ENCODE measurements at places on chromosomes 11 and 22.

DNA sequence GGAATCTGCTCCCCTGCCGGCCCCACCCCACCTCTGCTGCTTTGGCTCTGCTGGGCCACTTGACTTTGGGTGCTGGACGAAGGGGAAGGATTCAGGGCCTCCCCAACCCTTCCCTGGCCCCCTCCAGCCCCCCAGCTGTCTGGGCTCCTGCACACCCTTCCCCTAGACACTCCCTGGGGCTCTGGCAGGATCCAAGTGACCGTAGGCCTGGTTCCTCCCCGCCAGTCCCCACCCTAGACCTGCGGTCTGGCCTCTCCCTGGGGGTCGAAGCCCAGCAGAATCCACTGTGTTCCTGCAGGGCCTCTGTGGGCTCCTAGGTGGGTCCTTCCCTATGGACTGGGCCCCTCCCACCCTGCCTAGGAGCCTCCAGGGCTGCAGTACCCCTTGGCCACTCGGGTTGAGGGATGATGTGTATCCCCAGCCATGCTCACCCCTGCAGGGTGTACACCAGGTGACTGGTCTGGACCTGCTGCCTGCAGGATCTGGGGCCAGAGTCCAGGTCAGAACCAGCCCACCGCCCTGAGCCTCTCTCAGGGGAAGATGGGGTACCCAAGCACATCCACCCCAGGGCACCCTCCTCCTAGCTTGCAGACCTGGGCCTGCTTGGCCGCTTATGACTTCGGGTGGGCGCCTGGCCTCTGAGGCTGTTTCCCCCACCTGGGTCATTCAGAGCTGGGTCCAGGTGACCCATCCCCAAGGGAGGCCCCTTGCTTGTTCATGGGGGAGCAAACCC lies 5.6 kb downstream of the PIM3 start:
- DNase-seq = no peak

GRCh38 chr11:109783840-109784239 lies 309.4 kb upstream of the ZC3H12C start:
- DNase-seq = no peak

DNA sequence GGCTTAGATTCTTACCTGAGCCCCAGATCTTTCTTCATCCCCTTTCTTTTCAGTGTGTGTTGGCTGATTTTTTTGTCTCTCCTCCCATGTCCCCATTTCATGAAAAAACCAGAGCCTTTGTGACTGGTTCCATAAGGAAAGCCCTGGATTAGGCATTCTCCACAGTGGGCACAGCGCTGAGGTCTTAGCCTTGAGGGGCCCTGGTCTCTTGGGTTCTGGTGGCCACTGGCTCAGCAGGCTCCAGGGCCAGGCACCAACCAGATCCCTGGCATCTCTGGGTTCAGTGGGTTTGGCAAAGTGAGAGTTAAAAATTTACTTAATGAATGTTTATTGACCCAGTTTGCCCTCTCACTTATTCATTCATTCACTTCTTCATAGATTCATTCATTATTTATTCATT lies 49.5 kb upstream of the ACCSL start:
- no peak for DNase-seq

- DNase-seq = no peak
These were observed 102.5 kb downstream of the KCNA4 start for GRCh38 chr11:29914203-29914930.

DNA sequence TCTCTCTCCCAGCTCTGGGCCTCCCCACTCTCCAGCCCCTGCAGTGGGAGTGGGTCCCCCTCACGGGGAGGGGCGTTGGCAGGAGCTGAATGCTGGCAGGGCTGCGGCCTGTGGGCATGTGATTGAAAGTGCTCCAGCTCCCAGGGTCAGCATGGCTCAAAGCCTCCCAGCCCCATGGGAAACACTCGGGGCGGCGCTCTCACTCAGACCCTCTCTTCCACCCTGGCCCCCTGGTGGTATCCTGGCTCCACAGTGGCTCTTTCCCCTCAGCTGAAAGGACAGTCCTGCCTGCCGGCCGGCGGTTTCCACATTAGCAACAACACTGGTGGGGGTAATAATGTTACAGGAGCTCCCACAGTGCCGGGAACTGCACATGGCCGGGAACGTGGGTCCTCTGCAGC lies 35.5 kb downstream of the POLR3H start:
- no peak for DNase-seq

GRCh38 chr11:79314906-79315689 lies 125.7 kb downstream of the TENM4 start:
- no peak for DNase-seq

DNA sequence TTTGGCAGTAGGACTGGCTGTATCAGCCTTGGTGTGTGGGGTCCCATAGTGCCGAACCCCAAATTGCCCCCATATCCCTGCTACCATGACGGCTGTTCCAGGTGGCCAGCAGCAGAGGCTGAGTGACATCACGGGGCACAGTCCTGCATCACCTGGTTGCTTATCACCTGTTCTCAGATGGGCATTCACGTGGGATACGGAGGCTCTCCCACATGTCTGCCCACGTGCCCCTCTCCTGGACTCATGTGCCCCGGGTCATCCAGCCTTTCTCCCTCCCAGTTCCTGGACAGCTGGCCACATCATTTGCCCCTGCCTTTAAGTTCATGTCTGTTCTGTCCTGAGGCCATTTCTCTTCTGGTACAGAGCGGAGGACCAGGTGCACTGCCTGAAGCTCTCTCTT lies 431.0 kb upstream of the B3GAT1 start:
- no peak for DNase-seq

GRCh38 chr11:72209101-72209500 lies 7.5 kb upstream of the FOLR2 start:
- DNase-seq = no peak

DNA sequence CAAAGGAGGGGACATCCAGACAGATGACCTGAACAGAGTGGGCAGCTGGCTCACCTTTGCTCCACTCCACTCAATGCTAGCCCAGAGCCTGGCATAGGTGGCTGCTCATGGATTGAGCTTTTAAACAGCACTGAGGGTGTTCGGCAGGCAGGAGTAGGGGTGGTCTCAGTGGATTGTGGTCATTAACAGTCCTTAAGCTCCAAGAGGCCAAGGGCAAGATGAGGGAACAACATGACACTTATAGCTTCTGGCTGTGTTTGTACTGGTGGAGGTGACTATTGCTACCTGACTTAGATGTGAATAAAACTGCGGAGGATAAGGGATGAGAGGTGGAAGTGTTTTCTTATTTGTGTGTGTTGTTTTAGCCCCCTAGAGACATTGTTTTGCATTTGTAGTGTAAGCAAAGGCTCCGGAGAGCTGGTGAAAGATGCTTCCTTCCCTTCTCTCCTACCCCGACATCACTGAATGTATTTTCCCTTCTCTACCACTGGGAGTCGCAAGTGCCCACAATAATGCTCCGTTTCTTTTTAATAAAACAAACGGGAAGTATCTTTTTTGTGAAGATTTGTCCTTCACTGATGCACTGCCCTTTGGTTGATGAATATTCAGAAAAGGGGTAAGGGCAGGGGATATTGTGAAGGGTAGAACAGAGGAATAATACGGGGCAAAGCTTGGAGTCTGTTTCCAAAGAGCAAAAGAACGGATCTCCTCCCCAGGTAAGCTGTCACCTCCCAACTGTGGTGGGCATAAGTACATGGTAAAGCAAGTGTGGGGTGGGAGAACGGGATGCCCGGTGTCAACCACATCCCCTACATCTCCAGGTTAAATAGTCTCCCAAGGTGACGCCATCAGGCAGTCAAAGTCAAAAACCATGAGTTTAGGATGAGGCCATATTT lies 27.5 kb upstream of the MTNR1B start:
- DNase-seq = no peak

- no peak for DNase-seq
These were observed 39.8 kb downstream of the RELT start for GRCh38 chr11:73415854-73416615.

DNA sequence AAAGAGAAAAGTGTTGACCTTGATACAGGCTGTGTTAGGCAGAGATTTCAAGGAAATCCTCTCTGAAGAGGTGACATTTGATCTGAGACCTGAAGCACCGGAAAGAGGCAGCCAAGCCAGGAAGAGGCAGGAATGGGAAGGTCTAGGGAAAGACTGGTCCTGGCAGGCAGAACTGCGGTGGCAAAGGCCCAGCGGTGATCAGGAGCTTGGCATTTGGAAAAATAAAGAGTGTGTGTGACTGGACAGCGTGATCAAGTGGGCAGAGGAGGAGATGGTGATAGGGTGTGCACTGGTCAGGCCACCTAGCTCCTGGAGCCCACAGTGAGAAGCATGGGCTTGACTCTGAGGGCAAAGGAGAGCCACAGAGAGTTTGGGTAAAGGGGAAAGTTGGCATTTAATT lies 27.2 kb upstream of the GAB4 start:
- DNase-seq = no peak

DNA sequence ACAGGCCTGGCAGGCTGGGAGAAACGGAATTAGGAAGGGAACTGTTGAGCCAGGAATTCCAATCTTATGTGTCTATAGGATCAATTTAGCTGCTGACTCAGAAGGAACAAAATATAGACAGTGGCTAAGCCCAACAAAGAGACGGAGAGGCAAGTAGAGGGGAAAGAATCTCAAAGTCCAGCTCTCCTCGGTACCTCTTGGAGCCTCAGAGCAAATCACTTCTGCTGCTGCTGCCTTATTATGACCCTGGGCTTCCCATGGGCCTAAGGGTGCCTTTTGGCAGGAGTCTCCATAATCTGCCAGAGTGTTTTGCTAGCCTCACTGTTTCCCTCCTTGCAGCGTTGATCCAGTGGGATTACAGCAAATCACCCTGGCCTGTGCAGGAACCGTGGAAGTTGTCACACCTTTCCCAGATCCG lies 31.7 kb downstream of the PAX6 start:
- no peak for DNase-seq

GRCh38 chr11:61574611-61575010 lies 6.3 kb downstream of the SYT7 start:
- no peak for DNase-seq

- DNase-seq = no peak
These were observed 6.0 kb downstream of the MALAT1 start for GRCh38 chr11:65504674-65505465.

DNA sequence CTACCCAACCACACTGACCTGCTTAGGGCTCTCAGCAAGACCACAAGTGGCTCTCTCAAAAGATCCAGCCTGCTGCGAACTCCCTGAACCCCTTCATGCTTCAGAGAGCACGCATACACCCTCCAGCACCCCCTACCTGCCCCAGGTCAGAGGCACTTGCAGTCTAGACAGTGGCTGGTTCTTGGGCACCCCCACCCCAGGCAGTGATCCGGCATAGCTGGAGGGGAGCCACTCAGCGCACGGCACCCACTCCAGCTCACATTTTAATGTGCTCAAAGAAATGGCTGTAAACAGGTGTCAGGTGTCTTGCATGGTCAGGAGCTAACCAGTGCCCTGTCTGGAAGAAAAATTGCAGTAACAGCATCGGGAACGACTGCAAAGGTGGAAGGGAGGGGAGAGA lies 140.8 kb downstream of the PKNOX2 start:
- DNase-seq = no peak

DNA sequence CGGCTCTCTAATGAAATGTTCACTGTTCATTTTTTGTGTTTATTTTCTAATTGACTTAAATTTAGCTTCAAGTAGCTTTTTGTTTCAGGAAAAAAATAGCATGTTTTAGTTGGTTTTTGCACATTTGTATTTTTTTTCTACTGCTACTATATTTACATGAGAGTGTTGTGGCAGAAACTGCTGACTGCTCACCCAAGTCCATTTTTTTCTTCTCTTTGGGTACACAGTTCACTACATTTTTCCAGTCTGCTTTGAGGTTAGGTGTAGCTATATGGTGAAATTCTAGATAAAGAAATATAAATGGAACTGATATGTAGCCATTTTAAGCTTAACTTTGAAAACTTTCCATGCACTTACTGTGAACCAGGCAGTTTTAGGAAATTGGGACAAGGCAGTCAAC lies 216.7 kb upstream of the C11orf87 start:
- DNase-seq = no peak

DNA sequence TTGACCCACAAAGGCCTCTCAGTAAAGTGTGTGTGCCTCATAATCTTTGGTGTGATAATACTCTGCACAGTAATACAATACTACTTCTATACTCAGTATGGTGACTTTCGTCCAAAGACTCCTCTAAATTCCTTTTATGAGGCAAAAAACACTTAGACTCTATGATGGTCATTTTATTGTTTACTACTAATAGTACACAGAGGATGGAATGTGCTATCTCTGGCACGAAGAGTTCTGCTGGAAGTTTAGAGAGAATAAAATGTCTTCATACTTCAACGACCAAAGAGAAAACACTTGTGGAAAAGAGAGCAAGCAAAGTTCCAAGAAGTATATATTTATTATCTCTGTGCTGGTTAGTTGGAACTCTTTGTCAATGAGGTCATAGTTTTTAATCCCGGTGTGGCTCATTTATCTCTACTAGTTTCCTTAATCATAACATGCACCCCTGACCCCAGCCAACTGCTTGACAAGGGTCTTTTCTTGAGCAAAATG lies 7.5 kb upstream of the CSTF3 start:
- no peak for DNase-seq

DNA sequence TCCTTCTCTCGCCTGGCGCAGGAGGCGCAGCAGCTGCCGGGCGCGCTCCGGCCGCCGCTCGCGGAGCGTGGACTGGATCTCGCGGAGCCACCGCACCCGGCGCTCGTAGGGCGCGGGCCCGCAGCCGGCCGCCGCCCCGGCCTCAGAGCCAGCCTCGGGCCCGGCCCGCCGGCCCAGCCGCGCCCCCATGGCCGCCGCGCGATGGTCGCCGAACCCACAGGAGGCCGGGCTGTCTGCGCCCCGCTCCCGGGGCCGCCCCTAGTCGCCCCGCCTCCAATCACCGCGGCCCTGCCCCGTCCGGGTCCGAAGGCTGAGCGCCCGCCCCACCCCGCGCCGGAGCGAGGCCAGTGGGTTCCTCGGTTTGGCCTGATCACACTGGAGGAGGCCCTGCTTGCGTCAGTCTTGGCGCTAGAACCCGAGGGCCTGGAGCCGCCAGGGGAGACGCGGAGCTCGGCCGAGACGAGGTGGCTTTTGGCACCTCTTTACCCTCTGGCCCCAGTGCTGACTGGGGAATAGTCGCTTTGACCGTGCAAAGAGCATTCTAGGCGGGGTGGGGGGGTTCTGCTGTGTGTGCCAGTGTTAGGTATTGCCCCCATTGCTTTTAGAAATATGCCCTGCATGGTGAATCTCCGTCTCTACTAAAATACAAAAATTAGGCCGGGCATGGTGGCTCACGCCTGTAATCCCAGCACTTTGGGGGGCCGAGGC lies at the start of gene LRRC75B:
Gene LRRC75B, minus strand, starts transcription at position 223 of the 708 bp plus-strand sequence. Its CDS starts 34 bp downstream, at position 189.
- no peak for DNase-seq

DNA sequence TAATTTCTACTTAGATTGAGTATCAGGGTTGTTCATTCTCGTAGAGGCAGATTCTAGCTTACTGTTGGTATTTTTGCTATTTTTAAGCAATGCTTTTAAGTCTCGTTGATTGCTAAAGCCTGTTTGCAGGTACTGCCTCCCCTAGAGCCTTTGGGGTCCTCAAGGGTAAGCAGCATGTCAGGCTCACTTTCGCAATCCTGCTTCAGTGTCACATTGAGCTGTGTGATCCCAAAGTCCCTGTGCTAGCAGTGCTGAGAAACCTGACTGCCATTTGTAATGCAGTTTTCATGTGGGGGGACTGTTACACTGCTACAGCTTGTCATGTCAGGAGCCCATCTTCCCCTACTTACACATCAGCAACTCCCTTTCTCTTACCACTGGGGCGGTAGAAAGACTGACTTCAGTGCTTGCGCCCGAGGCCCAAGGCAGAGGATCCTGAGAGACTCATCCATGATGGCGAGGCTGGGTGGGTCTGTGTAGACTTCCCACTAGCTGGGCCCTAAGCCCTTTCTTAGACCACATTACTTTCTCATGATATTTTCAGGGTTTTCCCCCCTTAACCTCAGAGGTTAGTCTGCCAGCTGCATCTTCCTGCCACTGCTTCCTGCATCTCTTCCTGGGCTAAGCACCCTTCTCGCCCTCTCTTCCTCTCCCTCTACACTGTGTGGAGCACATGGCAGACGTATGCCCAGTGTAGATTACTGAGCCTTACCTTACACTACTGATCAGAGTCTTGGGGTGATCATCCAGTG lies 40.8 kb upstream of the ST14 start:
- DNase-seq = no peak

GRCh38 chr22:37951305-37951704 lies 2.1 kb downstream of the C22orf23 start:
- no peak for DNase-seq
